ENCODE measurements at places on chromosomes 3 and 15.

- no peak for DNase-seq
Observed at GRCh38 chr15:43103907-43104306, 1.9 kb downstream of the UBR1 start.

- DNase-seq: no peak
Observed at GRCh38 chr15:63190769-63191649, 1.6 kb downstream of the RAB8B start.

- no peak for DNase-seq
Observed at GRCh38 chr15:91552555-91552954, 301.0 kb upstream of the SLCO3A1 start.

DNA sequence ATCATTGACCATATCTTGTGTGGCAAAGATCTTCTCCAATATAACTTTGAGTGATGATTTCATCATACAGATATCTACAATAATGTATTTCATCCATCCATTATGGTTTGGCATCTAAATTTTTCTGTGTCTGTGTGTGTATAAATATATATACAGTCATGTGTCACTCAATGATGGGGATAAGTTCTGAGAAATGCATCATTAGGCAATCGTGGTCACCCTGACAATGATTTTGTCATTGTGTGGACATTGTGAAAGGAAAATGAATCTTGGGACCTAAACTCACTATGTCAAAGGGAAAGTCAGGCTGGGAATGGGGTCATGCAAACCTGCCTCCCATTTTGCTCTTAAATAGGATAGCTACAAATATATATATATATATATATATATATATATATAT is 12.4 kb downstream of the CFAP161 start:
- no peak for DNase-seq

DNA sequence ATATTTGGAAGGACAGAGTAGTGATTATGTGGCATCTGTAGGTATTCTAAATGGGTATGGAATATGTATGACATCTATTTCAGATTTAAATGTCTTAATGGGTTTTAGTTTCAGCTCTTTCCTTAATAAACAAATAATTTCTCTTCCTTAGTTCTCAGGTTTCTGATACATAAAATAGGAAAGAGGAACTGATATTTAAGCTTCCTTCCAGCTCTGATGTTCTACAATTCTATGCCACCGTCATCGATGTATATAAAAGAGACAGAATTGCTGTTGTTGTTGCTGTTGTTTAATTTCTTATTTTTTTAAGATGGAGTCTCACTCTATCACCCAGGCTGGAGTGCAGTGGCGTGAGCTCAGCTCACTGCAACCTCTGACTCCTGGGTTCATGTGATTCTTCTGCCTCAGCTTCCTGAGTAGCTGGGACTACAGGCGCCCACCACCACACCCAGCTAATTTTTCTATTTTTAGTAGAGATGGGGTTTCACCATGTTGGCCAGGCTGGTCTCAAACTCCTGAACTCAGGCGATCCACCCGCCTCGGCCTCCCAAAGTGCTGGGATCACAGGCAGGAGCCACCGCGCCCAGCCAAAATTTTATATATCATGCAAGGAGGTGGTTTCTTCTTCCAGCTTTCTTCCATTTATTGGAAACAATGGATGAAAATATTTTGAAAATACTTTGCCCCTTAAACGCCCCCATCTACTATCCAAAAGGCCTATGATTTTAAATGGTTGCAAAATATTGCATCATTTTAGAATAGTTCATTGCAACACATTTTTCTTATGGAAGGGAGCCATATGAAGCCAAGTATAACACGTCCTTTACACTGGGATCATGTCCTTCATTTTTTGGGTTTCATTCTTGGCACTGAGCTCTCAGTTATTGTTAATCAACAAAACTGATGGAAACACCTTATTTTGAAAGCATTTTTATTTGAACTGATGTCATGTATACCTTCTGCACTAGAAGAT is 13.9 kb upstream of the C15orf61 start:
- no peak for DNase-seq

DNA sequence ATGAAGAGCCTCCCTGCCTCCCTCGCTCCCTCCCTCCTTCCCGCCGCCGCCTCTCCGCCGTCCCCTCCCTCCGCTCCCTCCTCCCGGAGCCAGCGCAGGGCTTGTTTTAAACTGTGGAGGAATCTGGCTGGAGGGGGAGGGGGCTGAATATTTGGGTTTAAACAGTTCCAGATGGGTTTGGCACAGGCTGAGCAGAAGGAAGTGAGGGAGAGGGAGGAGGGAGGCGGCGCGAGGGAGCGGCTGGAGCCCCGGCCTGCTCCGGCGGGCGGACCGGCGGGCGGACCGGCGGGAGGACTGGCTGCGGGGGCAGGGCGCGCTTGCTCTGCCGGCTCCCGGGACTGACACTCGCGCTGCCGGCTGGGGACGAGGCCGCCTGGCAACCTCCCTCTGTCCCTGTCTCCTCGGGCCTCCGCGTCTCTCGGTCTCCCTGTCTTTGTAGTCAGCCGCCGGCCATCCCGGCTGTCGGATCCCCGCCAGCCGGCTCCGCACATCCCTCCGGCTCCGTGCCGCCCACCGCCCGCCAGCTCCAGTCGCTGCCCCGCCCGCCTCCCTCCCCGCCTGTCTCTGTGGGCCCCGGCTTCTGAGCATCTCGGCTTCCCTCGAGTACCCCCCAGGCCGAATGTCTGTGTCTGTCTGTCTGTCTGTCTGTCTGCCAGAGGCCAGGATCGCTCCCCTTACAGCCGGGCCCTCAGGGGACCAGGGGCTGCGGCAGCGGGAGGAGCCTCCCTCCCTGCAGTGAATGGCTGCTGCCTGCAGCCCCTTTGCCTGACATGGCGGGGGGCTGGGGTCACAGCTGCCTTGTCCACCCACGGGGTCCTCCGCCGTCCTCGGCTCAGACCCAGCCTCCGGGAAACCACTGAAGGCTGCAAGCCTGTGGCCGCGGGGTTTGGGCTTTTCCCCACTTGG is 7.6 kb downstream of the EPHB3 start:
- DNase-seq: no peak

- DNase-seq: no peak
Observed at GRCh38 chr15:33395846-33396245, 85.1 kb downstream of the RYR3 start.

DNA sequence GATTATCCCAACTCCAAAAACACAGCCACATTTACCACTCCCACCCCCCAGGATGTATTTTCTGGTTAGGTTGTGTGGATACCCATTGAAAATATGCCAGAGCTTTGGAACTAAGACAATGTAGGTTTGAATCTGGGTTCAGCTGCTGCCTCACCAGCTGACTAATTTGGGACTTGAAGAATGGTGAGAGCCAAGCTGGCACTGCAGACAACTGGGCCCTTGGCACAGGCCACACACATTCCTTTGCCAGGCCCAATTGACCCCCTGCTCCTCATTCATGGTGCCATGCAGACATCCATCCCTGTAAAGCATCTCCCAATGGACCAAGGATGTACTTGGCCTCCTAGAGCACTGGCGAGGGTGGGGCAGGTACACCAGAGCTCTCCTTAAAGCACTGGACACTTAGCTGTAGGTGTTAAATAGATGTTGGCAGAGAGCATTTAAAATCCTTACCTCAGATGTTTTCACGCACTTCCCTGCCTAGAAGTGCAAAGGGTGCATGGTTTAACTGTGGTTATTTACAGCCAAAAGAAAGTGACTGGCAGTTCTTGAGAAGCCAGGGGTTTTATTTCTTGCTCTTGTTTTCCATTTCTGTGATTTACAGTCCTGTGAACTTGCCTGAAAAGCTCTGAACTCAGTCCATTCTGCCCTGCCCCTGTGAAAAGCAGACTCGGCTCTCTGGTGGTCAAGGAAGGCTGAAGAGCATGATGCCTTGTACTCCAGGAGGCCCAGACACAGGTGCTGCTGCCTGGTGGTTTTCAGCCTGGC is 138.5 kb downstream of the CLSTN2 start:
- DNase-seq: no peak

DNA sequence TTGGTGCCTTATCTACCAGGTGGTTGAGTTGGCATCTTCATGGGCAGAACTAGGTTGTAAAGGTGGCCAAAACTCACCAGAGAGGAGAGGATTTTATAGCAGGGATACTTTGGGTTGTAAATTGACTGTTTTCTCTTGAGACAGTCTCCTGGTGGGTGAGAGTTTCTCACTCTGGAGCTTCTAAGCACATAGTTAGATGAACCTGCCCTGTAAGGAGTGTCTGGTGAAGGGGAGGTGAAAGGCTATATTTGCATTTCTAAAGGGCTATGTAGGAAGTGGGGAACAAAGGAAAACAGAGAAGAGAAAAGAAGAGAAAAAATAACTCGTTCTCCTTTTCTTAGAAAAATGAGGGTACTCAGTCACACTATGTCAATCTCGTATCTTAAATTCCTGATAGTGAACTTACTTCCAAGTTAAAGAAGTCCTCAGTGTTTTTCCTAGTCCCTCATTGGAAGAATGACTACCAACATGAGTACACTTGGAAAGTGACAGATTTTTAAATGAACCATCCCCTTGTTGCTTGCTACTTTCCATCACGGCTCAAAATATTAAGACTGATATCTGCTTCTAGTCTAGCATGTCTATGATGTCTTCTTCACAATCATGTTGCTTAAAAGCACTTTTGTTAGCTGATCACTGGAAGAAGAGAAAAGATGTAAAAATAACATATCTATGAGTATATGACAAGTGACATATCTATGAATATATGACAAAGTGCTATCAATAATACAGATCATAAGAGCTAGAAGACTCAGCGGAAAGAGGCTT is 113.8 kb upstream of the P2RY1 start:
- no peak for DNase-seq

DNA sequence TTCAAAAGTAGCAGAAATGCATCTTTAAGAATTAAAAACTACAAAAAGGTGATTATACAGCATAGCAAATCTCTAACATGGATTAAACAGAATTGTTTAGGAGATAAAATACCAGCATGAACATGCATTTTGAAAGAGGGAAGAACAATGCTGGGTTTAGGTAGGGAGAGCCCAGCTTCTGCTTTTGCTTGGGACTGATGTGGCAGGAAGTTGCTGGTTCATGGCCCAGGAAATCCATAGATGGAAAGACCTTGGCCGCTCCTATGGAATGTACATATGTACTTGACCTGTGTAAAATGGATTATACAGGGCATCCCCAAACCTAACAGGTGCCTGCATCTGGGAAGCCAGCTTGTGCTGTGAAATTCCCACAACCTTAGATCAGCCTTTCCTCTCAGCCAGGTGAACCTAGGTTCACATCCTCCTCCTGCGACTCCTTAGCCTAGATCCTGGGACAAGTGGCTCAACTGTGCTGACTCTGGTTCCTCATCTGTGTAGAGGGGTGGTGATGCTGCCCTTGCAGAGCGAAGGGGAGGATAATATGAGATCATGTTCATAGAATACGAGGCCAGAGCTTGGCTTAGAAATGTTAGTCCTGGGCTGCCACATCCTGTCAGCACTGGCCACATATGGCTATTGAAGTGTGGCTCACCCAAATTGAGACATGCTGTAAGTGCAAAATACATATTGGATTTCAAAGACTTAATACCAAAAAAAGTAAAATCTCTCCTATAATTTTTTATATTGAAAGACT is 47.0 kb upstream of the PLXNA1 start:
- no peak for DNase-seq

- no peak for DNase-seq
Observed at GRCh38 chr3:74591946-74592345, 22.5 kb downstream of the CNTN3 start.

- no peak for DNase-seq
Observed at GRCh38 chr15:88949734-88950400, 36.7 kb upstream of the MFGE8 start.

- no peak for DNase-seq
Observed at GRCh38 chr15:27043770-27044169, 72.8 kb downstream of the GABRG3 start.

- DNase-seq: no peak
Observed at GRCh38 chr3:45209526-45209925, 16.6 kb downstream of the TMEM158 start.

DNA sequence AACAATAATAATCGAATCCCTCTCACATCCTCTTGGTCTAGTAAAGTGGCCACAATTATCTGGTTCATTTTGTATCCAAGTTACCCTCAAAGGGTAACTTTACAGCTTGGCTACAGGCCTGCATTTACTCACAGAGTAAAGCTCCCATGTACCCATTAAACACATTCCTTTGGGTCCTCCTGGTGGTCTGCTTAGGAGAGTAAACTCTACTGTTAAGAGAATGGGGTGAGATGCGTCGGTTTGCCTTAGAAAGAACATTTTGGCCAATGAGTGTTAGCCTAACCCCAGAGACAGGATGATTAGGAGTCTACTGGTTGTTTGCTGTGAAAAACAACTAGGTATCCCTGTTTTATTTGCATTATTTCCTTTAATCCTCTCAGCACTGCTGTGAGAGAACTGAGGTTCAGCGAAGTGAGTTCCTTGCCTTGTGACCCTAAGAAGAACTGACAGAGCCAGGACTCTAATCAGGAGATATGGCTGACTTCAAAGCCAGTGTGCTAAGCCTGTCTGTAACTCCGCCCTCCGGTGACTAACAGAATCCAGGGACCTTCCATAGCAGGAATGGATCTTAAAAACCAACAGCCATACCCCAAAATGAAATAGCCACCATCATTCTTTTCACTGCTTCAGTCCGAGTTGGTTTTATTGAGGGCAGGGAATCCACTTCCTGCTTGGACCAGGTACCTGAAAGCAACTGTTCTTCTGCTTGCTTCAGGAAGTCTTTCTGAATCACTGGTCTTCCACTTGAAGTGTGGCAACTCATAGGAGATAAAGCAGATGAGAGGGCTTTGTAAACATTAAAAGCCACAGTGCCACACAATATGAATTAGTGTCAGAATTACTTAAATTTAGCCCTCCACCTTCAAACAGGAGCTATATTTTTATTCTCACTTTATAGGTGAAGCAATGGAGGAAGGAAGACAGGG is 317.3 kb upstream of the WNT5A start:
- no peak for DNase-seq

DNA sequence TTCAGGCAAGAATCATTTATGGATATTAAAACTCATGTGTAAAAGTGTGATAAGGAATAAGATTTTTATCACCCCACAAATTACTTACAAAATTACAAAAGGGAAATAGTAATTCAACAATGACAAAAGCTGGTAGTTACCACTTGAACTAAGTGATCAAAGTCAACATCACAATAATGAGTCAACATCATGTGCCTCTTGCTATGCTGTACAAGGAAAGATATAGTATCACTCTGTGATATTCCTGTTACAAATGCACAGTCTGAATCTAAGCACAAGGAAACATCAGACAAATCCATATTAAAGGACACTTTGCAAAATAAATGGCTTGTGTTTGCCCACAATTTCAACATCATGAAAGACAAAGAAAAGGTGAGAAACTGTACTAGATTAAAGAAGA is 90.5 kb upstream of the PLCL2 start:
- no peak for DNase-seq

DNA sequence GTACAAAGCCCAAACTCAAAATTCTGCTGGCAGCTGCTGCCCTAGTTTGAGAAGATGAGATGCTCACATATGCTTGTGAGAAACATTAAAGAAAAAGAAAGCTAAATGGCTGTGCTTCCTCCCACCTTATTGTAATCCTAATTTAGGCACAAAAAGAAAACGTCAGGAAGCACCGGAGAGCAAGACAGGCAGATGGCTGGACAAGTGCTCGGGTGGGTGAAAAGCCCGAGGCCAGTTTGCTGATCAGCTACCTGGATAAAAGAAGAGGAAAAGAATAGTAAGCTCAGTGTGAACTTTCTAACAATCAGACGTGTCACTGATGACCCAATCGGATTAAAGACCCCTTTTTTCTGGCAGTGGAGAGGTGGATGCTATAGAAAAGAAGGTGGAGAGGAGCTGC is 368.0 kb upstream of the ATP10A start:
- no peak for DNase-seq
